Spleen (tissue), 13 donors: ENCODE measurements at places on chromosomes 4 and X.

- no peak for DNase-seq
Observed at GRCh38 chr4:113292371-113293042, 243.1 kb downstream of the ANK2 start.

- DNase-seq: peak; percentile 67
Observed at GRCh38 chrX:2492531-2493218, 8.1 kb downstream of the DHRSX start.

GRCh38 chr4:86442881-86443280 is 83.0 kb upstream of the MAPK10 start:
- DNase-seq: no peak

DNA sequence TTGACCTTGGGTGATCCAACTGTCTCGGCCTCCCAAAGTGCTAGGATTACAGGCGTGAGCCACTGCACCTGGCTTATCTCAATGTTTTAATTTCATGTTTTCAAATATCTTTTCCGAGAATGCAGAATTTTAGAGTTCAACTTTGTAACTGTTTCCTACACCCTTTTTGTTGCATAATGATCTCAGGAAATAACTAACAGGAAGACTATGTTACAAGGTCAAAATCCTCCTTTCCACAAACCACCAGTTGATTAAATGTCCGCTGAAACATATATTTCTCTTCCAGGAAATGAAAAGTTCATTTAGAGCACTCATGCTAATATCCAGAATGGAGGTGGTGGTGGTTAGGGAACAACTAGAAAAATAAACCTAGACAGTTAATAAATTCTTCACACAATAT is 377.8 kb downstream of the PPP4R3C start:
- DNase-seq: no peak

DNA sequence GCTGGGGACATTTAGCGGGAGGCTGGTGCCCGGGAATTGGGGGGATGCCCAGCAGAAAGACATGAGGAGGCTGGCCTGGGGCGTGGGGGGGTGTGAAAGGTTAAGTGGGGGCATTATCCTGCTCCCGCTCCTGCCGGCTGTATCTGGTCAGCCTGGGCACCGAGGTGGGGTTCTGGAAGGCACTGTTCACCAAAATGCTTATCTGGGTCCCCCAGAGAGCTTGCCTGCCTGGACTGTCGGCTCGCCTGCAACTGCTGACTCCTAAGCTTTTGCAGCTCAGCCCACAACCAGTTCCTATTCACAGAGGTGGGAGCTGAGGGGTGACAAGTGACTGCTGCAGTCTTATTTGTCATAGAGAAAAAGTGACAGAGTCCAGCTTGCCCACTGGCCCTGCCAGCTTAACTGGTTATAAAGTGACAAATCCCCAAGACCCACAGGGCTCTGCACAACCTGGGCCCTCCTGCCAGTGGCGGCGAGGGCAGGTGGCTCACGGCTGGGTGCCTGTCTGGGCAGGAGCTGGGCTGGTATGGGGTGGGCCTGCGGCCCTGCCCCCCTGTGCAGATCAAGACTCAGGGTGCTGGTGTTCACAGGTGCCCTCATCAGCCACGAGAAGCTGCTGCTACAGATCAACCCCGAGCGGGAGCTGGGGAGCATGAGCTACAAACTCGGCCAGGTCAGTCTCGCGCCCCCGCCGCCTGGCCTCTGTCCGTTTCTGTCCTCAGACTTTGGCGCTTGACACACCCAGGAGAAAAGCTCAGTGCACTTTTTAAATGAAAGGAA is 23.7 kb upstream of the MSANTD1 start:
- peak; percentile 71 for DNase-seq

- DNase-seq: no peak
Observed at GRCh38 chr4:82293304-82293703, 80.5 kb downstream of the HNRNPD start.

DNA sequence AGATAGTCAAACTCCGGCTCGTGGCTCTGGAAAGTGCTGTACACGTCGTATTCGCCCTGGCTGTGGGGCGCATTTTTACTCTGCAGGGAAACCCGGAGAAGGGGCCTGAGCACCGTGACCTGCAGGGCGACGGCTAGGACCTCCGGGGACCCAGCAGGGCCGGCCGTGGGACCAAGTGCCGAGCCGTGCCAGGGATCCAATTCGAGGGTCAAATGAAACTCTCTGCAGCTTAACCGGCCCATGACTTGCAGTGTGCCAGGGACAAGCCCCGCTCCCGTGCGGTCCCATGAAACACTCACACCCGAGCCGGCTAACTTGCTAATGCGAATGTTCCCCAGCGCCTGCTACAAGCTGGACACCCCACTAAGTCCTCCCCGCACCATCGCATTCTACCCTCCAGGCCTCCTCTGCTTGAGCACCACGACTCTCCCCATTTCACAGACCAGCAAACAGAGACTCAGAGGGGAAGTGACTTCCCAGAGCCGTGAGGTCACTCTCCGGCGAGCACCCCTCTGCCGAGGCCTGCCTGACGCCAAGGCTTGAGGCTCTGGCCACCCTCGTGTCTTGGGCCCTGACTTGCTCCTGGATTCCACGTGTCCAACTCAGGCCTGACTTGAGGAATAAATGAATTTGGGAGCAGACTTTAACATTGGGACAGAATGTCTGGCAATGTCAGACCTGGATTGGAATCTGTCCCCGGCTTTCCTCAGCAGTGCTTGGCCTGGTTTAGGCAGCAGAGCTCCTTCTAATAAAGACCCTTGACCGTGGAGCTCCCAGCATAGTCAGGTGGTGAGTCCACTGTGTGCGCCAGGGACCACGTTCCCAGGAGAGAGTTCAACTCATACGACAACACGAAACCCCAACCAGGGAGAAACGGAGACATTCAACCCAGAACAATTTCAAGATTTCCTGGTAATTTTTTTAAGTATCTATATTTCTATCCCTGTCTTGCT is 93.6 kb downstream of the PPP2R2C start:
- DNase-seq: peak; percentile 69

- no peak for DNase-seq
Observed at GRCh38 chrX:69321789-69322188, 156.5 kb upstream of the PJA1 start.

GRCh38 chr4:1069394-1069793 is 44.0 kb downstream of the RNF212 start:
- DNase-seq: no peak

GRCh38 chr4:18366892-18367291 is 345.3 kb upstream of the LCORL start:
- DNase-seq: no peak

DNA sequence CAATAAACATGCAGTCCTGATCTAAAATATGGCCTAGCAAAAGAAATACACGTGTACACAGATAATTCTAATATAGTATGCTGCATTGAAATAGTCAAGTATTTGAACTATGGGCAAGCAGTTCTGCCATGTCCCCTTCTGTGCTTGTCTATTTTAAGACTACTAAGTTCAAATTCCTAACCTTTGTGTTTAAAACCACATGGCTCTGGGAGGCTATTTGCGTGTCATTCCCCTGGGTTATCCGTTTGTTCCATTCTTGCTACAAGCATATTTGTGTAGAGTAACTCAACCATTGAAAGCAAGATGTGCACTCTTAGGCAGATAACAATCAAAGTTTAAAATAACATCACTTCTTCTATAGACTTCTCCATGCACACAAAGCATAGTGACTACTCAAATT is 25.4 kb upstream of the TBC1D1 start:
- no peak for DNase-seq

DNA sequence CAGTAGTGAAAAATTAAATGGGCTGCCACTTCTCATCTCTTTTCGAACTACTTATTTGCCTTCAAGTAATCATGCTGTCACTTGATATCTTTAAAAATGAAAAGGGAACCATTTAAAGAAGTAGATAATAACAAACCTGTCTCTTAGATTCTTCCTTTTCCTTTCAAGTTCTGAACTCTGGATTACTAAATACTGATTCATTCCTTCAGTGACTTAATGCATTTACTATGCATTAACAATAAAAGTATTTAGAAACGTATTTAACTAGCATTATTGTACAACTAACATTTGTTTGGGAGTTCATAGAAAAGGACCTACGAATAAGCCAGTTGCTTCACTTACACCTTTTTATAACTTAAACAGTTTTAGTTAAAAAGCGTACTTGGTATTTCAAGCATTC is 61.1 kb upstream of the RAB33B start:
- DNase-seq: no peak

DNA sequence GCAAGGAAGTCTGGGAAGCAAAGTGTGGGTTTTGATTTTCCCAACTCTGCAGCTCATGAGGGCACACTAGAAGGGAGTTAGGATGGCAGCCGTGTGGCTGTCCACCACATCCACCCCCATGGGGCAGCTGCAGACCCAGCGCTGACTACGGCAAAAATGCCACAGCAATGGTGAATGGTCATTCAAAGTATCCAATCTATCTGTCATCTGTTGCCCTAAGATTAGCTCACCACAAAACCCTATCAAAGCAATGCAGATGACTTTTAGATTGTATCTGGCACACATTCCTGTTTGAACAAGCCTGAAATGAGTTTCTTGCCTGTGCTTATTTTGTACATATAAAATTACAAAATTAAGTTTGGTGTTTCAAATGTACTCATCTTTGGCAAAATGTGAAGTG is 29.7 kb upstream of the HPSE start:
- DNase-seq: no peak

DNA sequence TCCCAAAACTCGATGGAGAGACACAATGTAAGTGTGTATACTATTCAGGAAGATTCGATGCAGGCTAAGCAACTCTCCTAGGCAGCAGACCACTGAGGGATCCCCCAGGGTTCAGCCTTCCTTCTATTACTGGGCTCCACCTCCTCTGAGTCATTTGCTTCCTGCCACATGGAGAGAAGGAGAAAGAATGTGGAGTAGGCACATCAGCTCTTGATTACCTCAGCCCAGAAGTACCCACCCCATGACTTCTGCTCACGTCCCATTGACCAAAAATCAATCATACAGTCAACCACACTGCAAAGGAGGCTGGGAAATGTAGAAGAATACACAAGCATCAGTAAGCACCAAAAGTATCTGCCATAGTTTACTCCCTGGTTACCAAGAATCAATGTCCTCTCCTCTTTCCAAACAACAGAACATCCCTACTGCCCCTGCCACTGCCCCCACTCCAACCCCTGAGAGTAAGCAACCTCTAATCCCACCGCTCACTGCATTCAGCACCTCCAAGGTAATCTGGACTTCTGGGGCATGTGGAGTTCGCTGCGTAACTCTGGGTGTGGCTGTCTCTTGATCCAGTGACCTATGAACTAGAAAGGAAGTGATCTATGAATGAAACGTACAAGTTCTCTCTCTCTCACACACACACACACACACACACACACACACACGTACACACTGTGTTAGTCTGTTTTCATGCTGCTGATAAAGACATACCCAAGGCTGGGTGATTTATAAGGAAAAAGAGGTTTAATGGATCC is 91.2 kb upstream of the C1QTNF7 start:
- no peak for DNase-seq

- no peak for DNase-seq
Observed at GRCh38 chr4:67922697-67923096, 38.9 kb upstream of the TMPRSS11D start.

- no peak for DNase-seq
Observed at GRCh38 chrX:41655631-41656030, 33.1 kb upstream of the GPR34 start.

DNA sequence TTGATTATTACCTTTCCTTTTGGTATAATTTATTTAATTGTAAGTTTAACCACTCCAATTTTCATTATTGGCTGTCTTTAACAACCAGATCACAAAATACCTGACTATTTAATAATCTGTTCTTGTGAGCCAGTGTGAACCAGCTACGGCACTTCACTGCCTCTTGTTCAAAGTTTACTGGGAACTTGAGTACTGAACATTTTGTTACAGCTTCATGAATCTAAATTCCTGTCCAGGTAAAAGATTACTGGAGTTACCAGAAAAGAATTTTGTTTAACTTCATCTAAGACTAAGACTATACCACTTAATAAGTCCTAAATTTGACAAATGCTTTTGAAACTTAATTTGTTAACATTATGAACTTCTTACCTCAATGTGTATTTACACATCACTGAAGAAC is 178.3 kb downstream of the FBXO8 start:
- no peak for DNase-seq

GRCh38 chrX:148466292-148466691 is 34.1 kb upstream of the AFF2 start:
- no peak for DNase-seq
